ENCODE measurements at places on chromosomes 5 and 9. TPM values are rescaled to one million over a fixed set of nuclear protein-coding genes. Genes with fewer than 3 reads are reported as not detected.

Gene RAPGEF1
- 90.8 TPM for total RNA-seq

Gene SHC3
- total RNA-seq, result 12.2 TPM

Gene WWC1
- total RNA-seq, result 0.97 TPM

Gene CNTLN
- 10.9 TPM for total RNA-seq

Gene SCGB3A2
- not detected for total RNA-seq

Gene DNAJC18
- 13.3 TPM for total RNA-seq

Gene TSLP
- 1.7 TPM for total RNA-seq

Gene GIN1
- total RNA-seq, result 8.6 TPM

Gene GARIN3
- not detected for total RNA-seq

Gene ANKRD33B
- 3.3 TPM for total RNA-seq

Gene AJM1
- 5.9 TPM for total RNA-seq

Gene PCDHGA5
- 5.2 TPM for total RNA-seq

Gene LCN15
- total RNA-seq, result not detected

Gene SH3PXD2B
- 114 TPM for total RNA-seq

Gene SLC25A2
- 0.46 TPM for total RNA-seq

Gene PCDHB7
- 5.5 TPM for total RNA-seq

Gene ITGA2
- 7.5 TPM for total RNA-seq

Gene PRR7
- total RNA-seq, result 0.79 TPM

Gene ARL10
- total RNA-seq, result 12.4 TPM

Gene WHRN
- total RNA-seq, result 2.5 TPM

Gene SH3RF2
- total RNA-seq, result 2.1 TPM

Gene TXNDC8
- total RNA-seq, result not detected

Gene DBH
- total RNA-seq, result not detected

Gene SLF1
- 4.4 TPM for total RNA-seq

Gene CBY3
- total RNA-seq, result not detected

Gene CDKN2A
- 0.81 TPM for total RNA-seq

Gene ATP10B
- total RNA-seq, result not detected

Gene BAAT
- total RNA-seq, result not detected

Gene TMEFF1
- 0.37 TPM for total RNA-seq

Gene GPR21
- 3.3 TPM for total RNA-seq

Measured in posterior vena cava (tissue), 2 donors.